ENCODE measurements at places on chromosomes 5 and 9.

GRCh38 chr5:79851391-79851863 lies 139.6 kb downstream of the MTX3 start:
- DNase-seq = no peak

- no peak for DNase-seq
Observed at GRCh38 chr5:140266471-140267200, 36.3 kb downstream of the PFDN1 start.

- no peak for DNase-seq
Observed at GRCh38 chr9:105073147-105073546, 145.2 kb upstream of the ABCA1 start.

- DNase-seq = no peak
Observed at GRCh38 chr5:108911055-108911454, 163.4 kb downstream of the FER start.

DNA sequence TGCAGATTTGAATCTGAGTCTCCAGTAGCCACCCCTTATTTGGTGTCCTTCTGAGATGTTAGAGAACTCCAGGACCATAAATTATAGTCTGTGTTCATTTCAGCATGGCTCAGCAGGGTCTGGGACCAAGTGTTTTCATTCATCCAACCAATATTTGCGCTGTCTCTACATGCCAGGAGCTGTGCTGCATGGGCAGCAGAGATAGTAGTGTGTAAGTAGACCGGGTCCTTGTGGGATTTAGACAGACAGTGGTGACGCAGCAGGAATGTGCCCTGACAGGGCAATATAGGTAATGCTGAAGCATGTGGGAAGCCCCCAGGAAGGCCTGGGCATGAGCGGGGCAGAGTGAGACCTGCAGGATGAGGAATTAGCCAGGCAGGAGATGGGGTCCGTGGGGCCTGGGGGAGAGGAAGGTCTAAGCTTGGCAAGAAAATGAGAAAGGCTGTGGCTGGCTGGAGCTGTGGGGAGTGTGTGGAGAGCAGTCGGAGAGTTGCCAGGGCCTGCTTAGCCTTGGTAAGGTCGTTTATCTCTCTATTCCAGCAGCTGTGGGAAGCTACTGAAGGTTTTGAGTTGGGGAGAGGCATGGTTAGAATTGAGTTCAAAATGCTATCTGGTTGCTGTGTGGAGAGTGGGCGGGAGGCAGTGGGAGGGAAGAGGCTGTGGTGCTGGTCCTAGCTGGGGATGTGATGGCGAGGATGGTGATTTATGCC lies 16.8 kb downstream of the STXBP1 start:
- DNase-seq = no peak

- DNase-seq = no peak
Observed at GRCh38 chr5:44443172-44443571, 54.0 kb upstream of the FGF10 start.

DNA sequence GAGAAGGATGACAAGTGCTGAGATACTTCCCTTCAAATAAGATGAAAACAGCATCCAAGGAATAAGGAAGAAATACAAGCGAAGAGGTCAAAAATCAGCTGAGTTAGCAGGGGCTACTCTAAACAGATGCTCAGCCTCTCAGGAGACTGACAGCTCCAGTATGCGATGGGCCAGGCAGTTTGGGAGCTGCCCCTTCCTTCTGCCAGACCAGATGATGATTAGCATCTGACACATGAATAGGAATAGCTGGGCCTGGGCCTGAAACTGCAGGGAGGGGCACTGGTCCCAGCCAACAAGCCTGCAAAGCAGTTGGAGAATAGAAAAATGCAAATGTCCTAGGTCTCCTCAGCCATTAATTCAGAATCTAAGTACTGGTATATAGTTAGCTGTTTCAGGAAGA lies 13.1 kb upstream of the MAP3K1 start:
- no peak for DNase-seq

DNA sequence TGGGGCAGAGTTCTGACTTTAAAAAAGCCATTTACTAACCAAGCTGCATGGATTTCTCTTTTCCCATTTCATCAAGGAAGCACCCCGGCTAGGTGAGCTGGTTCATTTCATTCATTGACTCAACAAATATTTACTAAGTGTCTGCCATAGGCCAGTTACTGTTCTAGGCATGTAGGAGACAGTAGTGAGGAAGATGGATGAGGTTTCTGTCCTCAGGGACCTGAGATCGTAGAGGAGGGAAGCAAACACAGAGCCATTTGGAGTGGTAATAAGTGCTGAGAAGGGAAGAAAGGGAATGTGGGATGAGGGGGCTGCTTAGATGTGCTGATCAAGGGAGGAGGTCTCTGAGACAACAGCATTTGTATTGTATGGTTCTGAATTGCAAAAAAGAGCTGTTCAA lies 120.4 kb downstream of the C9orf152 start:
- no peak for DNase-seq

DNA sequence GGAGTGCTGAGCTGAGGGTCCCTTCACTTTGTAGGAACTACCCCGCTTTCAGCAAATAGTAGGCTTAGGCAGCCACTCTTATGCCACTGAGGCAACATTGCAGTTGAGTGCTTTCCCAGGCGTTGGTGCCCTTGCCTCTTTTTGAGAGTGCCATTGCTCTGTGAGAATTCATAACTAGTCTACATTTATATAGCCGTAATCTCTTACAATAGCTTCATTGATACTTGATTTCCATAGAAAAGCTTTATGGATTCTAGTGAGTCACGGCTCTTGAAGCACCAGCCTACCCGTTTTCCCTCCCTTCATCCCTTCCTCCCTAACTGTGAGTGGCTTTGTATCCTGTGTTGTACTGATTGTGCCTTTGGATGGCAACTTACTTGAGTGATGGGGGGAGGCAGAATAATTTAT lies 283.9 kb downstream of the AOPEP start:
- no peak for DNase-seq

DNA sequence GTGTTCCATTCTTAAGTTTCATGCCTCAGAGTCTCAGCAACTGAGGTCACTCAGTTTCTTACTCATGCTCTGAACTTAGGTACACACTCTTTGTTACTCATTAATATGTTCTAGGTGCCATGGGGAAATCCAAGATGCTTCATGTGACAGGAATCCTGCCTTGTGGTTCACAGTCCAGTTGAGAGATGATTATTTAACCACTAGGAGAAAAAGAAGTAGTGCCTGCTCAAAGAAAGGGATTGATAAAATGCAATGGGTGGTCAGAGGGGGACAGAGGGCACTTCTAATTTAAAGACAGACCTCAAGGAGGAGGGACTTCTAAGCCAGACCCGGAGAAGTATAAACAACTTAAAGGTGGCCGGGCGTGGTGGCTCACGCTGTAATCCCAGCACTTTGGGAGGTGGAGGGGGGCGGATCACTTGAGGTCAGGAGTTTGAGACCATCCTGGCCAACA lies 69.0 kb downstream of the UGCG start:
- no peak for DNase-seq

GRCh38 chr5:16763211-16763610 lies 146.4 kb upstream of the RETREG1 start:
- DNase-seq = no peak

- no peak for DNase-seq
Observed at GRCh38 chr9:3760031-3760430, 234.2 kb upstream of the RFX3 start.

GRCh38 chr9:7507566-7508270 lies 291.9 kb downstream of the DMAC1 start:
- no peak for DNase-seq

GRCh38 chr5:23579566-23579965 lies 72.2 kb downstream of the PRDM9 start:
- no peak for DNase-seq

DNA sequence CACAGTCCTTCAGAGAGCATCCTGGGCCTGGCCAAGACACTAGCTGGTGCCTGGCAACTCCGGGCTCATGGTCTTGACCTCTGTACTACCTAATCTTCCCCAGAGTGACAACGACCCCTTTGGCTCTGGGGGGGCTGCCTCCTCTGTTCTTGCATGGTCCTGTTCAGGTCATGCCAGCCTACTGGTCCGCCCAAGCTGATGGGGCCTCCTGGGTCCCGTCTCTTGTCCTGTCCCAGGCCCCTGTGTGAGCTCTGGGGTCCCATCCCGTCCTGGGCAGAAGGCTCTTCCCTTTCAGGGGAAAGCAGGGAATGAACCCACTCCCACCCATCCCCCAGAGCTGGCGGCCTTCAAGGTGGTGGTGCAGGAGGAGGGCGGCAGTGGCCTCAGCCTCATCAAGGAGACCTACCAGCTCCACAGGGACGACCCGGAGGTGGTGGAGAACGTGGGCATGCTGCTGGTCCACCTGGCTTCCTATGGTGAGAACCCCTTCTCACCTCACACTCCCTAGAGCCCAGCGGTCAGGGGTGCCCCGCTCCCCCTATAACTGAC lies 13.3 kb downstream of the REXO4 start:
- DNase-seq = no peak

- no peak for DNase-seq
Observed at GRCh38 chr5:6535594-6535993, 86.9 kb downstream of the UBE2QL1 start.

GRCh38 chr5:74130155-74130897 lies 504.3 kb downstream of the ARHGEF28 start:
- no peak for DNase-seq
